D341Med (cell line): ENCODE measurements at places on chromosomes 6 and 20.

- DNase-seq, result no peak
These were observed 5.2 kb downstream of the ADIG start for GRCh38 chr20:38586181-38586525.

GRCh38 chr20:1801225-1801928, 93.8 kb upstream of the SIRPA start:
- DNase-seq, result no peak

DNA sequence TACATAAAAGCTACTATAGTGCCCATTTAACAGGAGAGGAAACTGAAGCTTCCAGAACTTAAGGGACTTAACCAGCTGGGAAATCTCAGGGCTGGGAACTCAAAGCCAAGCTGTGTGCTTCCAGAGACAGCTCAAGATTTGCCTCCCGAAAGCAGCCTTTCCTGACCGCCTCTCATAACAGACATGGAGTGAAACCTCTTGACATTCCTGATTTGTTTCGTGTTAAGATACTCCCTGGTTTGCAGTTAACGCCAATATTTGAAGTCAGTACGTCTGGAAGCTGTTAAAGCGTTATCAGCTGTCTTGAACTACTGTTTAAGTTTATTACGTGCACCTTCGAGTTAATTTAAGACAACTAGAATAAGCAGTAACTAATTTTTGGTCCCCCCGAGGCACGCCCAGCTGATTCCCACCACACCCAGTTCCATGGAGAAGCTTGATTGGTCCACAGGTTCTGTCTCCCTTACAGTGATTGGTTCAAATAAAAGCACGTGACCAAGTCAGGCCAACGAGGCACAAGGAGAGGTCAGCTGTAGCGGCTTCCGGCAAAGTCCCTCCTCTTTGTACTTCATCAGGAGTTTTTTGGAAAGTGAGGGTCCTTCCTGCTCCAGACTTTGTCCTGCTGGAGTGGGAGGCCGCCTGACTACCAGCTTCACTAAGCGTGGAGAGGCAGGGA, 8.9 kb upstream of the TCP11 start:
- DNase-seq, result no peak

DNA sequence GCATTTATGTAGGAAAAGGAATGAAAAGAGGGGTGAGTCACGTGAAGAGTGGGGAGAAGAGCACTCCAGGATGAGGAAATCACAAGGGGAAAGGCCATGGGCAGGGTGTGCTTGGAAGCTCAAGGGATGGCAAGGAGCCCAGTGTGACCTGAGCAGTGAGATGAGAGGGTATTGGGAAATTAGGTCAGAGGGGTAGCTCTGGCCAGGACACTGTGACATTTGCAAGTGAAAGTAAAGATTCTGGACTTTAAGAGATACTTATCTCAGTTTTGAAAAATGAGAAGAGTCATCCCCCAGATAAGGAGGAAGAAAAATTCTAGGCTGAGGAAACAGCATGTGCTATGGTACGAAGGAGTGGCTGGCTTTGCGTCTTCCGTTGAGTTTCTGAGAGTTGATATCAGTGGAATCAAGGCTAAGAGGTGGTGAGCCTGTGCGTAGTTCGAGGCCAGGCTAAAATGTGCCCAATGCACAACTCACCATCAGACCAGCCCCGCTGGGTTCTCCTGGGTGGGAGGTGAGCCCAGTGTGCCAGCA, 79.9 kb downstream of the GCLC start:
- no peak for DNase-seq

DNA sequence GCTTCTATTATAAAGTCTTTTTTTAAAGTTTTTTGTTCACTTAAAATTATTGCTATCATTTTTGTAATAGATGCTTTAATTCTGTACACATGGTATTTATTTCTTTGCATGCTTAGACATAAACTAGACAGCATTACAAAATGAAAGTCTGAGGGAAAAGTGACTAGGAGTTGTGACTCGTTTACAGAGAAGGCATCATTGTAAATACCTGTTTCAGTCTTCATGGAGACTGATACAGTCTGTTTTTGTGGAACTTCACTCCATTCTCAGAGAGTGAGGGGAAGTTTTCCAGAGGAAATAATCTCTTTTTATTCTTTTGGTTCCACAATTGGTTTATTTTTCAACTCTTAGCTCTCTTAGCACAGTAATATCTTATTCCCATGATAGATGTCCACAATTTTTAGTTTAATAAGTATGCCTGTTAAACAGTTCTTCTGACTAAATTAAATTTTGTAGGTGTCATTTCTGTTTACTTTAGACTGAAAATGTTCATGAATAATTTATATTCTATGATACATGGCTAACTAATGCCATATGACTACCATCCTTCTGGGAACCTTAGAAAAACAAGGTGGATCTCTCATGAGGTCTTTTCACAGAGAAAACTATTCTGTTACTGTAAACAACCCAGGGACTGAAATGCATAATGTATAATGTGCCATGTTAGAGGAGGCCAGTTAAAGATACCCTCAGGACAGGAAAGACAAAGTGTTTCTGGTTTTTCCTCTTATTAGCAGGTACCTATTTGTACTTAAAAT, 69.2 kb downstream of the MYO6 start:
- no peak for DNase-seq
